CD4-positive, alpha-beta T cell treated with Interleukin-15 for 4 hours (primary cell): ENCODE measurements at places on chromosomes 12 and 14.

GRCh38 chr12:93139028-93139665 is 210.1 kb upstream of the EEA1 start:
- no peak for DNase-seq

GRCh38 chr12:10256064-10256463 is 43.4 kb downstream of the GABARAPL1 start:
- no peak for DNase-seq

DNA sequence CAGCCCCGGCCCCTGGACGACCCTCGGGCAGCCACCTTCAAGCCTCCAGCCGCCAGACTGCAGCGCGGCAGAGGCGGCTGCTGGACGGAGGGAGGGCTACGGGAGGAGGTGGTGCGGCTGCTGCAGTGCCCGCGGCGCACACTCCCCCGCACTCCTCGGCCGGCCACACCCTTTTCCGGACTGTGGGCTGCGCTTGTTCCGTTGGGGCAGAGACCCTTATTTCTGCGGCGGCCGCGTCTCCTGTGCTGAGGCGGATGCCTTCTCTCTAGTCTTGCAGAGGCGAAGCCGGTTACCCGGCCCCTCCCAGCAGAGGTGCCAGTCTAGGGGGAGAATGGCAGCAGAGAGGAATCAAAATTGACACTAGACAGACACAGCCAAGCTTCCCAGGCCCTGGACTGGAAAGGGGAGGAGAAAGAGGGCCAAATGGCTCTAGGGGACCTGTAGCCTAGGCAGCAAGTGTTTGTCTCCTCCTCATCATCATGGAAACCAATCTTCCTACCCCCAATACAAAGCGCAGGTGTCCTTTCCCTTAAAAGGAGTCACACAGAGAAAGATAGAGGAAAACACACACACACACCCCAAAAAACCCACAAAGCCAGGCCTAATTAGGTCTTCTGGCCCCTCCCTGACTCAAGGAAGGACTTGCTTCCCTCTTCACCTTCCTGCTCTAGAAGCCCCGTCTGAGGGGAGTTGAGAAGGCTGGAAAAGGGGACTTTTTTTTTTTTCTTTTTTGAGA is 1.3 kb downstream of the ESYT1 start:
- peak; percentile 83 for DNase-seq

- no peak for DNase-seq
Measured at GRCh38 chr14:57326253-57326652, 57.5 kb downstream of the AP5M1 start.

- DNase-seq: no peak
Measured at GRCh38 chr12:29220632-29221336, 71.7 kb downstream of the FAR2 start.

- no peak for DNase-seq
Measured at GRCh38 chr12:6935371-6936193, 7.8 kb downstream of the ATN1 start.

DNA sequence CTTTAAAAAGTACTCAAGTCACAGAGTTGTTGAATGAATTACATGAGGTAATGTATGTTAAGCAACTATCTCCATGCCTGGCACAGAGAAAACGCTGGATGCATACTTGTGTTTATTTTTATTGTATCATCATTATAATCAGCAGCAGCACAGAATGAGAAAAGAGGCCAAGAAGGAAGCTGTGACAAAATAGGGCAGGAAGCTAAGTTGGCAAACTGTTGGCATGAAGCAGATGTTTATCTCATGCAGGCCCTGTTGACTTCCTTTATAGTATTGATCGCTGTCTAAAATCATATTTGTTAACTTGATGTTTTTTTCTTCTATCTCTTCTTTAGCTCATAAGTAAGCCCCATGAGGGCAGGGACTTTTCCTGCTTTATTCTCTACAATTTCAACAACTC is 466.6 kb downstream of the TRHDE start:
- no peak for DNase-seq

GRCh38 chr12:79682593-79682992 is 8.2 kb downstream of the PAWR start:
- DNase-seq: no peak

DNA sequence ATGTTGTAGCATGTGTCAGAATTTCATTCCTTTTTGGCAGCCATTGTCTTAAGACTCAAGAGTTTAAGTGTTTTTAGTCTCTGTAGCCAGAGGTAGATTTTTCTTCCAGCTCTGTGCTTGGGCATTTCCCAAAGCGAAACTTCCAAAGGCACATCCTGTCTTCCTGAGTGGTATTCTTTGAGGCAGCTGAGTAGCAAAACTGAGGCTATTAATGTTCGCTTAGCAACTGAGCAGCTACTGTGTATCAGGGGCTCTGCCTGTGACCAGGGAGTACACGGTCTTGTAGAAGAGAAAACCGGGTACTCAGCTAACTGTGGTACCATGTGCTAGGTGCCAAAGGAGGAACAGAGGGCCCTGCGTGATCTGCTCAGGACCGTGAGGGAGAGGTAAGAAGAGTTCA is 52.0 kb downstream of the ETV6 start:
- no peak for DNase-seq
